ENCODE measurements at places on chromosomes 5 and 9.

DNA sequence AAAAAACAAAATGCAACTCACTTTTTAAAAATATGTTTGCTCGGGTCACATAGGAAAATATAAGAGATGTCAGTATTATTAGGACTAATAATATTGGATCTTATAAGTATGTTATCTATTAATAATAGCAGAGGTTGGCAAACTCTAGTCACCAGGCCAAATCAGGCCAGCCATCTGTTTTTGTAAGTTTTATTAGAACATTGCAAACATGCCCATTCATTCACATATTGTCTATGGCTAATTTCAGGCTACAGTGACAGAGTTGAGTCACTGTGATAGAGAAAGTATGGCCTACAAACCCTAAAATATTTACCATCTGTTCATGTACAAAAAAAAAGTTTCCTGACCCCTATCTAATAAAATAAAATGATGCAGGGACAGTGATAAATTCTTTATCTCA, 97.7 kb upstream of the CDH6 start:
- no peak for DNase-seq

DNA sequence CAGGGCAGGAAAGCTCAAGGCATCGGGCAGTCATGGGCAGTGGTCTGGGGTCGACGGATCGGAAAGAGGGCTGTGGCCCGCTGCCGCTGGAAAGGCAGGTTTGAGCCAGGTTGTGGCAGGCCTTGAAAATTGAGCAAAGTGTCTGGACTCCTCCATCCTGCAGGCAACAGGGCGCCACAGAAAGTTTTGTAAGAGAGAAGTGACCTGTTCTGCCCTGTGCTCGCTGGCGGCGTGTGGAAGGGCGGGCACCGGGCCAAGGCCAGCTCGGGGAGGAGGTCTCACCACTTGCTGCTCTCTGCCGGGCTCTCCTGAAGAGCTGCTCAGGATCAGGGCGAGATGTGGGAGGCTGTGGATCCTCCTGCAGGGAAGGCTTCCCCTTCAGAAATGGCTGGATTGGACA, 41.4 kb upstream of the FAT2 start:
- DNase-seq, result no peak

DNA sequence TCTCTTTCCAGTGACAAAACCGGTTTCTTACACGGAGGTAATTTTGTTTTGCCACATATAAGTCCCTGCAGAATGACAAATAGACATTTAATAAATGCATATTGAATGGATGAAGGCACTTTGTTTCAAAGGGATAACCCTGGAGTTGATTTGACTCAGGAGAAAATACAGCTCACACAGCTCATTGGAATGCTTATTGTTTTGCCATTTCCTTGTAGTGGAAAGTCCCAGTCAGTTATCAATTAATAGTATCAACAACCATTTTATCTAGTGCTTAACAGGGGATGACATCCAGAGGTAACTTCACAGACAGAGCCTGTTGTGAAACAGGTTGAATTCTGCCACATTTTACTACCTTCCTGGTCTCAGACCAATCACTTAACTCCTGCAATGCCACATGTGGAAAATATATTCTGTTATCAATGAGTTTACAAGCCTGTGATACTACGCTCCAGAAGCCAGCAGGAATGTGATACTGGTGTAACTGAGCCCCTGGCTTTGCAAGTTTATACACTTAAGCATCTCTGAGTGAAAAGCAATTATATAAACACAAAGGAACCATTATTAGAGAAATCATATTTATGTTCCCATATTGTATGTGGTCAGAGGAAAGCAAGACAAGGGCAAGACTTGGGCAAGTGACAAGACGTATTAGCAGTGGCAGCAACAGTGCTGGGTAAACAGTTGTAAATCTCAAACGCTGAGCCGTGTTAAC, 123.1 kb upstream of the ANKRD55 start:
- DNase-seq, result no peak

DNA sequence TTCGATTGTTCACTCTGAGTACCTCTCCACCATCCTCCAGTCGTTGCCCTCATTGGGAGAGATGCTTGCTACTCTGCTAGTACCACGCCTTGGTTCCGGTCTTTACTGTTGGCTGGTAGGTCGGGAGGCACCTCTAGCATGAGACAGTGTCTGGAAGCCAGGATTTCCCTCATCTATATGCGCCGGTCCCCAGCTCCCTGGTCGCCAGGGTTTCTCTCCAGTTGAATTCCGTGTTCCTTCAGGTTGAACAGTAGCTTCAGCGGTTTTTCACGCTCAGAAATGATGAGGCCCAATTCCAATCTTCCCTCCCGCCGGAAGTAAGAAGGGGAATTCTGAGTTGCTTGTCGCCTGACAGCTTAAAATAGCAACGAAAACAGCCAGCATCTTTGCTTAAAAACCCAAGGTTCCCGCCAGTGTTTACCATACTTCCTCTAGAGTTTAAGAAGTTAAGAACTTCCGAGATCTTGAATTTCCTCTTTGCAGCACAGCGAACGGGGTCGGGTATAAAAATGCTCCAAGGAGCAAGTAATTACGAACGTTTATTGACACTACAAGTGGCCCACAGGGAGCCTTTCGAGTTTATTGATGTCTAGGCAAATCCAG, 1.3 kb upstream of the ST8SIA4 start:
- no peak for DNase-seq

DNA sequence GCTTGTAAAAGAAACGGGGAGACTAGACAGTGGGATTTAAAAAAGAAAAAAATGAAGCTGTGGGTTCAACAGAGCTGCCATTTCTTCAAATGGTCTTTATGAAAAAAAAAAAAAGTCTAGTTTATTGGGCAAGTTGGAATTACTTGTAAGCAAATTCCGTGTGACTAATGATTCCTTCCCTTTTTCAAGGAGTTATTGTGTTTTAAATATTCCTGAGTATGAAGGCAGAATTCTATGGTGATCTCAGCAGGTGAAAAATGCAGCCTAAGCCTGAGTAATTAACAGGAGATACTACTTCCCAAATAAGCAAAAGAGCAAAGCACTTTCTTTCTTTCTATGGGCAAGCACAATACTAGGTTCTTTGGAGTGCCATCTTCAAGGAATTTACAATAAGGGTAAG, 481.9 kb downstream of the ZNF608 start:
- DNase-seq, result no peak

- no peak for DNase-seq
Observed at GRCh38 chr5:79333852-79334557, 98.1 kb downstream of the JMY start.

- no peak for DNase-seq
Observed at GRCh38 chr5:155839251-155840037, 487.5 kb upstream of the SGCD start.

DNA sequence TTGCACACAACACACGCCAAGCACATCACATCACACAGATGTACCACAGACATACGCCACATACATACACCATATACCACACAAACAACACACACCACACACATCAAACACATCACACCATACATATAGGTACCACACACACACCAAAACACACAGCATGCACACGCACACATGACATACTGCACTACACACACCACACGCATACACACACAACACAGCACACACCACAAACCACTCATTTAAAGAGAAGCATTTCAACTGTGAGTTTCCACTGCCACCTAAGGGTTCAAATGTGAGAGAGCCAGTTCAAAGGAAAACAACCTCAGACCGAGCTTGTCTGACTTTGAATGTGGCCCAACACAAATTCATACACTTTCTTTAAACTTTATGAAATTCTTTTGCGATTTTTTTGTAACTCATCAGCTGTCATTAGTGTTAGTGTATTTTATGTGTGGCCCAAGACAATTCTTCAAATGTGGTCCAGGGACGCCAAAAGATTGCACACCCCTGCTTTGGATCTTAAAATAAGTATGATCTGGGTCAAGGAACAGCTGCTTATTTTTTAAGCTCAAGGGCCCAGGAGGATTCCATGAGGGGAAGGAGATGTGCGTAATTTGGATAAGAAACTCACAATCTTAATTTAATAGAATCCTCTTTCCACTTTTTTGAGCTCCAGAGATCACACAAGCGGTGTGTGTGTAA, 494.6 kb downstream of the GADD45G start:
- no peak for DNase-seq

GRCh38 chr5:16497546-16497945, 31.9 kb upstream of the ZNF622 start:
- no peak for DNase-seq

DNA sequence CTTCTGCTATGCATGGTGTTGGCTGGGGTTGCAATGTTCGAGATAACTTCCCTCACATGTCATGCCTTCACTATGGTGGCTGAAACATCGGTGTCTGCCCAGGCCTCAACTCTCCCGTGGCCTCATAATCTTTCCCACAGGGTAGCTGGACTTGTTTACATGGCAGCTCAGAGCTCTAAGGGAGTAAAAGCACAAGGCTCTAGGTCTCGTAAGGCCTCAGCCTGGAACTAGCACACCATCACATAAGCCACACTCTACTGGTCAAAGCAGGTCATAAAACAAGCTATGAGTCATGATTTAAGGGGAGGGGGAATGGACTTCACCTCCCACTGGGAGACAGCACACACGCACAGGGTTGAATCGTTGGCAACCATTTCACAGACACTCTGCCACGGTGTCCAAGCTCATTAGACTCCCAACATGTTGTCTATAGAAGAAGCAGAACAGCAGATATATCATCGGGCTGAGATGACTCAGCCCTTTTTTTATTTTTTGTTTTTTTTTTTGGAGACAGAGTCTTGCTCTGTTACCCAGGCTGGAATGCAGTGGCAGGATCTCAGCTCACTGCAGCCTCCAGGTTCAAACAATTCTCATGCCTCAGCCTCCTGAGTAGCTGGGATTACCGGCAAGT, 66.8 kb upstream of the IL17B start:
- no peak for DNase-seq
